Memory B cell (primary cell): ENCODE measurements at places on chromosomes 16 and 17.

- DNase-seq, result no peak
These were observed 114.3 kb downstream of the SPACA3 start for GRCh38 chr17:33105911-33106310.

- DNase-seq, result no peak
These were observed 47.9 kb downstream of the SCPEP1 start for GRCh38 chr17:57025876-57026275.

- no peak for DNase-seq
These were observed 7.8 kb downstream of the LGALS3BP start for GRCh38 chr17:78971756-78972506.

- DNase-seq, result no peak
These were observed 47.2 kb upstream of the CLEC18A start for GRCh38 chr16:69903865-69904415.

DNA sequence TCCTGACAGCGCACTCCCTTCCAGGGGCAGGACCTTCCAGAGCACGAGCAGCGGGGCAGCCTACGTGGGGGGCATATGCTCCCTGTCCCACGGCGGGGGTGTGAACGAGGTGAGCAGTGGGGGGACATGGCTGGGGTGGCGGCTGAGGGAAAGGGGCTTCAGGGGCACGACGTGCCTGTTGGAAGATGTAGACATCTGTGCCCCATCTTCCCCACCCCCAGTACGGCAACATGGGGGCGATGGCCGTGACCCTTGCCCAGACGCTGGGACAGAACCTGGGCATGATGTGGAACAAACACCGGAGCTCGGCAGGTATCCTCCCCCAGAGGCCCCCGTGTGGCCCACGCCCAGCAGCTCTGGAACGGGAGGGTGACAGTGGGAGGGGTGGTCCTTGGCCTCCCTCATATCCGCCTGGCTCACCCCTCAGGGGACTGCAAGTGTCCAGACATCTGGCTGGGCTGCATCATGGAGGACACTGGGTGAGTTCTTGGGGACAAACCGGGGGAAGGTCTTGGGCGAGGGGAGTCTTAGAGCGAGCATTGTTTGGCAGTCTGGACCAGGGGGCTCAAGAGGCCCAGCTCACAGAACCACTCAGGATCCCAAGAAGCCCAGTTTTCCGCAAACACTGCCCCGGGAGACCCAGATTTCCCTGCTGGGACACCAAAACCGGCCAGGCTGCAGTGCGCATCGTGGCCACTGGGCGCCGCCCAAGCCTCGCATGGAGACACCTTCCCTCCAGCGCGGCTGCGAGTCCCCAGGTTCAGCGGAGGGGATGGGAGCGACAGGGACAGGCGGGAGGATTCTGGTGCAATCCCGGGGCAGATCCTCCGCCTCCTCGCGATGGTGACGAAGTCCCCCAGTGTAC, 15.7 kb downstream of the ADAM11 start:
- DNase-seq, result peak; percentile 97

GRCh38 chr17:74807441-74807840, 31.3 kb upstream of the NAT9 start:
- no peak for DNase-seq

GRCh38 chr16:69845181-69845580, 83.0 kb downstream of the WWP2 start:
- DNase-seq, result no peak

GRCh38 chr16:14302031-14302398, 230.9 kb downstream of the MRTFB start:
- DNase-seq, result peak; percentile 19

DNA sequence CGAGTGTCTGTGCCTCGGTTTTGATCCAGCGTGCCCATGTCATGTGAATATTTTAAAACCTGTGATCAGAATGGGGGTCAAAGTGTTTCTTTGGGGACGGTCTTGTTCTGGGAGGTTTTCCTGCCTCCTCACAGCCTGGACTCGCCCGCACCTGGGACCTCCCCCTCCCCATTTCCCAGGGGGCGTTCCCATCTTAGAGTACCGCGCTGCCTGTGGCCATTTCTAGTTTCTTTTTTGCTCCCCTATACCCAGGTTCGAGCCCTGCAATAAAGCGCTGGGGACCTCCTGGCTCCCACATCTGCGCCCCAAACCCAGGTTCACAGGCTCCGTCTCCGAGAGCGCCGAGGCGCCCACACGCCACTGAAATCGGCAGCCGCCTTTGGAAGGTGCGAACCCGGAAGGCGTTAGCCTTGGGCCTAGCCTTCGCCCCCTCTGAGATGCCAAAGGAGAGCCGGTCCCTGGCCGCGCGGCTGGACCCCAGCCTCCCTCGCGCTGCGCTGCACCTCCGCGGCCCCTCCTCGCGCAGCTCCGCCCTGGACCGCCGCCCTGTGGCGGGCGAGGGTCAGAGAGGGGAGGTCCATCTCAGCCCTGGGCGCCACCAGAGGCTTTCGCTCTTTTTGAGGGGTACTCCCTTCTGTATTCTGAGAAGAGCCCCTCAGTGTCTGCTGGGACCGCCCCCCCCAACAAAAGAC, 1.7 kb downstream of the KCNJ12 start:
- no peak for DNase-seq

DNA sequence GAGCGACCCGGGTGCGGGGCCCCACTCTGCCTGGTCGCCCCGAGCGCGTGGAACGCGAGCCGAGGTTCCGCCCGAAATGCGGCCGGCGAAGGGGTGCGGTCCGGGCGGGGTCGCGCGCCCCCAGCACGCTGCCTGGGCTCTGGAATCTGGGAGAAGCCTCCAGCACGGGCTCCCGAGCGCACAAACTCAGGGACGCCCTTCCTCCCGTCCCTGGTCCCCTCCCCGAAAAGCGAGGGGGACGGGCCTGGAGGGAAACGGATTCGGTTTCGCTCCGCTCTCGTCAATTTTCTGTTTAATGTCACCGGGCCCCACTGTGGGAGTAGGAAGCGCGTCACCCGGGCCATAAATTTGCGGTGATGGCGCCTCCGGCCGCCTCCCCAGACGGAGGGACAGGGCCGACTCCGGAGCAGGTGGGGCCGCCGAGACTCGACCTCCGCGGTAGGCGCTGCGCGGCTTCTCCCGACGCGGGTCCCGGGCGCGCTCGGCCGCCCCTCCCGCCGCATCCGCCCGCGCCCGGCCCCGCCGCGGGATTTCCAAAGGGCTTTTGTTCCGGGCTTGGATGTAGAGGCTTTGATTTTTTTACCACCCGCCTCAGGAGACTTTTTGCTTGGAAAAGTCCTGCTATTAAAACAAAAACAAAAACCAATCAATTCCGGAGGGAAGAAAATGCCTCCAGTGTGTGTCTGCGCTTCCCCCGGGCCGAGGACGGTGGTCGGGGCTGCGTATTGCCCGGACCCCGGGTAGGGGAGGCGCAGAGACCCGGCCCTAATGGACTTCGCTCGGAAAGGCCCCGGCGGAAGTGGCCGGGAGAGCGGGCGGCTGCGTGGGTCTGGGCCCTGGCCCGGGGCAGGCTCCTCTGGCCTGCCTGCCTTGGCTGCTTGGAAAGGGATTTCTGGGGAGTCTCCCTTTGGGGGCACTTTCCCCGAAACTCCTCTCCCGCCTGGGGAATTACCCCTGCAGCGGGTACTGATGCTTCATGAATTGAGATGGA, 7.9 kb upstream of the BAHCC1 start:
- DNase-seq, result no peak

GRCh38 chr16:14491861-14492529, 138.1 kb downstream of the PARN start:
- DNase-seq, result no peak

GRCh38 chr17:12693640-12694039, 27.9 kb downstream of the MYOCD start:
- no peak for DNase-seq
